Progenitor cell of endocrine pancreas (in vitro differentiated cells): ENCODE measurements at places on chromosomes 5 and 9. TPM values are rescaled to one million over a fixed set of nuclear protein-coding genes. Genes with fewer than 3 reads are reported as not detected.

- DNase-seq, result no peak
- peaks cover 15% of the 10 kb centered on the region for H3K4me1 ChIP-seq
- no peaks in the 10 kb centered on the region for H3K27me3 ChIP-seq
- no peak overlapping the region for H3K27ac ChIP-seq
- no peak overlapping the region for H3K4me3 ChIP-seq
- H3K36me3 ChIP-seq, result no peaks in the 10 kb centered on the region
Observed at GRCh38 chr9:133839822-133840329, 101.7 kb upstream of the SARDH start.

DNA sequence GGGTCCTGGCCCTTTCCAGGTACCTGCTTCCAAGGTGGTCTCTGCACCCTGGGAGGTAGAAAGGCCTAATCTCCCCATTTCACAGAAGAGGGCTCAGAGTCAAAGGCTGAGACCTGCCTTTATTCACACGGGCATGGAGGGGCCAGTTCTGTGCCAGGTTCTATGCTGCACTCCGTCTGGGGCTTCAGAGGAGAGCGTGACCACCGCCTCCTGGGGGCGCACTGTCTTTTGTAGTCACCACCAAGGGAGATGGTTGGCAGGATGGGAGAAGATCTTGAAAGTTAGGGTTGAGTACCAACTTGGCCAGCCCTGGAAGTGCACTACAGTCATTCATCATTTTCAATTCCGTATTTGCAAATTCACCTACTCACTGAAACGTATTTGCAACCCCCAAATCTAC is 23.7 kb upstream of the PRDM12 start:
- no peaks in the 10 kb centered on the region for H3K27me3 ChIP-seq
- H3K36me3 ChIP-seq, result peaks cover 6% of the 10 kb centered on the region
- H3K27ac ChIP-seq, result no peak overlapping the region
- no peak for DNase-seq

DNA sequence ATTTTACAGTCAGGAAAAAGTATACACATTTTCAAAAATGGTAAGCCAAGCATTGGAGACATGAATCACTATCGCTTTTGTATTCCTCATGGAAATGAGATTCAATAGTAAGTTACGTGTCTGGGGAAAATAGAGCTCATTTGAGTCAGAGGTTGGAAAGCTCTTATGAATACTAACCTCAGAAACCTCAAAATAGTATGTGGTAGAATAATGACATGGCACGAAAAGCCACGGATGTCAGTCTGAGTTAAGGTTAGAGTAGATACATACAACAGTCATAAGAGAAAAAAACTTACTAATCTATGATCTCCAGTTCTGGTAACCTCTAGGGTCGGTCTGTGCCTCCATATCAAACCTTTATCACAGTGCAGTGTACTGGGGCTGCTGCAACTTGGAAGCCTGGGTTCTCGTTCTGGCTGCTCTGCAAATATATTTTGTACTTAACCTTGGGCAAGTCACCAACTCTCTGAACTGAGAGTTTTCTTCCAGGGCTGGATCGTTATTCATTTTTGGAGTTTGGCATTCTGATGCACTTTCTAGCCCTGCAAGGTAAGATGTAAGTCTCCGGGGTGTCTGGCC is 31.8 kb downstream of the MAP1B start:
- no peak overlapping the region for H3K27ac ChIP-seq
- no peak for DNase-seq
- H3K36me3 ChIP-seq, result no peaks in the 10 kb centered on the region
- H3K4me3 ChIP-seq, result no peak overlapping the region
- H3K4me1 ChIP-seq, result peaks cover 3% of the 10 kb centered on the region

- H3K4me1 ChIP-seq, result no peaks in the 10 kb centered on the region
- H3K27ac ChIP-seq, result no peak overlapping the region
- no peaks in the 10 kb centered on the region for H3K27me3 ChIP-seq
- no peak overlapping the region for H3K4me3 ChIP-seq
Observed at GRCh38 chr5:95261437-95262175, 23.3 kb downstream of the MCTP1 start.

GRCh38 chr9:14081745-14082144 is 232.2 kb downstream of the NFIB start:
- H3K4me3 ChIP-seq, result no peak overlapping the region
- H3K4me1 ChIP-seq, result peaks cover 2% of the 10 kb centered on the region
- no peaks in the 10 kb centered on the region for H3K36me3 ChIP-seq
- no peak for DNase-seq
- no peak overlapping the region for H3K27ac ChIP-seq

DNA sequence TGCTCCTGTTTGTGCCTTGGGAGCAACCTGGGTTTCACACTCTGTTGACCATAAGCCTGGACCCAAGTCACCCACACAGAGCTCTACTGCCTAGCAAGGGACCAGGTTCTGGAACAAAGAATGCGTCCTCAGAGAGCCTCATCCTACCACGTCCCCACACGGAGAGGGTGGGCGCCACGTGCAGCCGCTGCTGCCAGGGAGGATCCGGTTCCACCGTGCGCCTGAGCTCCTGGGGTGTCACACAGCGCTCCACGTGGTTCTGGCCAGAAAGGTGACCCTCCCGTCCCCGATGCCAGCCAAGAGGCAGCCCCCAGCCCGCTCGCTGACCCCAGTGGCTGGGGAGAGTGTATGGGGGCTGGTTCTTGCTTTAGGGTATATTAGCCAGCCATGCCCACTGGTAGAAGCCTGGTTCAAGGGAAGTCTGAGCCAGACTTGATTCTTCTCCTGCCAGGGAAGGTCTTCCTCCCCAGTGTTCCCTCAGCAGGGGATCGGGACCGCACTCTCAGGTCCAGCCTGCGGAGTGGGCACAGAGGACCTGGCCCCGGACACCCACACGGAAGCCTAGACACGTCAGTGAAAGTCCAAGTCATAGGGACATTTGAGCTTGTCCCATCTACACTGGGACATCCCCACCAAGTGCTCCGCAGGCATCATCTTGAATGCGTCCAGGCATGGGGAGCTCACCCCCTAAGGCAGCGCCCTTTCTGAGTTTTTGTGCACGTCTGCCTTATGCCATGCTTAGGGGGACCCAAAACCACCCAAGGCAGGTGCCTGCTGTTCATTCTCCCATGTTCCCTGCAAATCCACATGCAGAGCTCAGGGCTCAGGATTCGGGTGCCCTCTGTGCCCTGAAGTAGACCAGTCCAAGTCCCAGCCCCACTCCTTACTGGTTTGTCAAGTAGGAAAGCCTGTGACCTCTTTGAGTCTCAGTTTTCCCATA is 2.4 kb downstream of the FCN1 start:
- H3K4me1 ChIP-seq, result no peaks in the 10 kb centered on the region
- peaks cover 22% of the 10 kb centered on the region for H3K27me3 ChIP-seq
- H3K36me3 ChIP-seq, result no peaks in the 10 kb centered on the region
- H3K4me3 ChIP-seq, result no peak overlapping the region
- H3K27ac ChIP-seq, result no peak overlapping the region
- no peak for DNase-seq

DNA sequence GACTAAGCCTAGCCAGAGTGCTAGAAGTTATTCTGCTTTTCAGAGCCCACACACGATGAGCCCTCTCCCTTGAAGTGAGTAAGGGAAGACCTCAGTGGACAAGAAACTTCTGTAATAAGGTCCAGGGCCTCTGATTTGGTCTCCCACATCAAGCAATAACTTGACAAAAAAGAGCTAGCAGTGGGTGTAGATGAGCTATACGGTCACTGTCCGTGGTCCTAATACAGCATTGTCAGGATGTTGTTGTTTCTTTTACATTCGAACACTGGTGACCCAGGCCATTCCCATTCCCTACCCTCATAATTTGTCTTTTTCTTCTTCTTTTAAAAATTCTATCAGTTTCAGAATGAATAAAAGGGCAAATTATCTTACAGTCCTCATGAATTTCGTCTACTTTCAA is 5.2 kb downstream of the PCSK1 start:
- no peaks in the 10 kb centered on the region for H3K36me3 ChIP-seq
- H3K4me3 ChIP-seq, result no peak overlapping the region
- peaks cover 45% of the 10 kb centered on the region for H3K27me3 ChIP-seq
- no peak for DNase-seq

DNA sequence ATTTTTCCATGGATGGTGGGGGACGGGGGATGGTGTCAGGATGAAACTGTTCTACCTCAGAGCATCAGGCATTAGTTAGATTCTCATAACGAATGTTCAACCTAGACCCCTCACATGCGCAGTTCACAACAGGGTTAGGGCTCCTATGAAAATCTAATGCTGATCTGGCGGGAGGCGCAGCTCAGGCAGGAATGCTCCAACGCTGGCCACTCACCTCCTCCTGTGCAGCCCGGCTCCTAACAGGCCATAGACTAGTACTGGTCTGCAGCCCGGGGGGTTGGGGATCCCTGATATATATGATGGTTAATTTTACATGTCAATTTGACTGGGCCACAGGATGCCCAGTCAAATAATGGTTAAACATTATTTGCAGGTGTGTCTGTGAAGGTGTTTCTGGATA is 199.0 kb upstream of the NR4A3 start:
- H3K27me3 ChIP-seq, result no peaks in the 10 kb centered on the region
- H3K4me1 ChIP-seq, result no peaks in the 10 kb centered on the region
- no peaks in the 10 kb centered on the region for H3K36me3 ChIP-seq
- no peak overlapping the region for H3K27ac ChIP-seq
- H3K4me3 ChIP-seq, result no peak overlapping the region

DNA sequence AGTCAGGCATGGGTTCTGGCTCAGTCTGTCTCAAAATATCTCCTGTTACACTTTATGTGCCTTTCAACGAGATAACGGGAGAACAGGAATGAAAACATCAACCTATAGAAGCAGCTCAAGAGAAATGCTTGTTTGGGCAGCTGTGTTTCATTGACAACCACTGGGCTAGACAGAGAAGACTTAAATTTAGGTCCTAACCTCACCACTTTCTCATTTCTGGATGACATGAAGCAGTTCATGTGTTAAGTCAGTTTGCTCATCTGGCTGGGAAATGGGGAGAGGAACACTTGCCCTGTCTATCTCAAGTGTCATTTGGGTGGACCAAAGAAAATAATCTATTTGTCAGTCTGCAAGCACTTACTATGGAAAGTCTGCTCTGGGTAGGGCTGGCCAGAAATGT is 66.7 kb upstream of the PCA3 start:
- H3K4me3 ChIP-seq, result no peak overlapping the region
- no peak for DNase-seq
- H3K4me1 ChIP-seq, result peaks cover 4% of the 10 kb centered on the region
- H3K27ac ChIP-seq, result no peak overlapping the region
- H3K36me3 ChIP-seq, result no peaks in the 10 kb centered on the region

DNA sequence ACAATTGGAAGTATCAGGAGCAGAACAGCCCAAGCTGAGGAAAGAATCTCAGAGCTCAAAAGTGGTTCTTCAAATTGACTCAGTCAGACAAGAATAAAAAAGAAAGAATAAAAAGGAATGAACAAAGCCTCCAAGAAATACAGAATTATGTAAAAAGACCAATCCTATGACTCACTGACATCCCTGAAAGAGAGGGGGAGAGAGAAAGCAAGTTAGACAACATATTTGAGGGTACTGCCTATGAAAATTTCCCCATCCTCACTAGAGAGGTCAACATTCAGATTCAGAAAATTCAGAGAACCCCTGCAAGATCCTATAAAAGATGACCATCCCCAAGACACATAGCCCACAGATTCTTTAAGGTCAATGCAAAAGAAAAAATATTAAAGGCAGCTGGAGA is 173.2 kb downstream of the ALDH1A1 start:
- H3K27ac ChIP-seq, result no peak overlapping the region
- H3K4me1 ChIP-seq, result no peaks in the 10 kb centered on the region
- H3K27me3 ChIP-seq, result no peaks in the 10 kb centered on the region
- no peak overlapping the region for H3K4me3 ChIP-seq
- DNase-seq, result no peak
- no peaks in the 10 kb centered on the region for H3K36me3 ChIP-seq

TTC23L gene
- 2.8 and 2.9 TPM in 2 replicates for total RNA-seq

SEMA5A gene
- 4.0 and 4.3 TPM in 2 replicates for total RNA-seq

HSD17B3 gene
- 0.33 TPM in 1 of 2 replicates, not detected in the other for total RNA-seq

SPEF2 gene
- total RNA-seq, result 15.6 and 16.0 TPM in 2 replicates

FGF1 gene
- total RNA-seq, result not detected in 2 replicates

PAEP gene
- not detected in 2 replicates for total RNA-seq
